Stimulated activated CD4-positive, alpha-beta T cell treated with anti-CD3 and anti-CD28 coated beads, TNF-alpha, amount 100 ng/mL, for 4 hours (primary cell): ENCODE measurements at places on chromosomes 4 and X.

DNA sequence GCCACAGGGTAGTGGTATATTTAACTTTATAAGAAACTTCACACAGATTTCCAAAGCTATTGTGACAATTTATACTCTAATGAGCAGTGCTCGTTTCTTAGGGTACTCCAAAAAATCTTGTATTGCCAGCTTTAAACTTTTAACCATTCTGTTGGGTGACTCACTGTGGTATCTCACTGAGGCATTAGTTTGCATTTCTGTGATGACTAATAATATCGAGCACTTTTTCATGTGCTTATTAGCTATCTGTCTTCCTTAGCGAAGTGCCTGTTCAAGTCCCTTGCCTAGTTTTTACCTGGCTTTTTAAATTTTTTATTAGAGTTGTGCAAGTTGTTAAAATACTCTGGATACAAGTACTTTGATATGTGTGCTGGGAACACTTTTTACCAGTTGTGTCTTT, 5.5 kb downstream of the PNMA3 start:
- DNase-seq = no peak

DNA sequence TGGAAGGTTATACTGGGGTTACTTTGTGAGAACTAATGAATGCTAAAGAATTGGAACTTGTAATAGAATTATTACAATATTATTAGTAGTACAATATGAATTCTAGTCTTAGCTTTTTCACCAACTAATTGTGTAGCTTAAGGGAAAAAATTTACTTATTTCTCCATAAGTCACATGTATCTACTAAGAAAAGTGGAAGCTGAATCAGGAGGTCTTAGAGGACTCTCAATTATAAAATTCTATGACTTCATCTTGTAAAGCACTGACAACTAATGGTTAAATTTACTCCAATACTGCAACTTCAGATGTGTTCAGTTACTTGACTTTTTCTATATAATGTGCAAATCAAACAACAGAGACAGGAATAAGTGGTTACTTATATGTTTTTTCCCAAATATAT, 899 bp upstream of the TMPRSS11D start:
- no peak for DNase-seq

GRCh38 chr4:1510931-1511330, 104.7 kb upstream of the NKX1-1 start:
- DNase-seq = no peak

DNA sequence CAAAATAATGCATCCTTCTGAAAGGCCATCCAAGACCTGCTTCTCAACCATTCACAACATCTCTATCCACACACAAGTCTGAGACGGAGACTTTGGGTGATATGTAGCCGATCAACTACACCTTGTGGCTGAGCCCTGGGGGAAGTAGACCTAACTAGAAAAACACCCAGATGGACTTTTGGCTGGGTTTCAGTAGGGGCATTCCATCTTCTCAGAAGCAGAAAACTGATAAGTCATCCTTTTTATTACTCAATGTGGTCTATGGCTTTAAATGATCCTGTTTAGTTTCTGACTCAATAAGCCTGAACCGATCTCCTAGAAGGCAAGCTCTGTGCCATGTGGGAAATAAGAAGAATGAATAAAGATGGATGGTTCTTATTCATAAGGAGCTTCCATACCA, 82.5 kb upstream of the AFF2 start:
- no peak for DNase-seq

DNA sequence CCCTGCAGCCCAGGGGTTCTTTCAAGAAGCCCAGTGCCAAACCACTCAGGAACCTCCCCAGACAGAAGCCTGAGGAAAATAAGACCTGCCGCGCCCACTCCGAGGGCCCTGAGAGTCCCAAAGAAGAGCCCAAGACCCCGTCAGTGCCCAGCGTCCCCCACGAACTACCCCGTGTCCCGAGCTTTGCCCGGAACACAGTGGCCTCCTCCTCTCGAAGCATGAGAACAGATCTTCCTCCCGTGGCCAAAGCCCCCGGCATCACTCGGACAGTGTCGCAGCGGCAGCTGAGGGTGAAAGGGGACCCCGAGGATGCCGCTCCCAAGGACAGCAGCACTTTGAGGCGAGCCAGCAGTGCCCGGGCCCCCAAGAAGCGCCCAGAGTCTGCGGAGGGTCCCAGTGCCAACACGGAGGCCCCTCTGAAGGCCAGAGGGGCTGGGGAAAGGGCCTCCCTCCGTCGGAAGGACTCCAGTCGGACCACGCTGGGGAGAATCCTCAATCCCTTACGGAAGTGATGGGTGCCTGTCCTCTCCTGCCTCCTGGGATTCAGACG, 40.2 kb downstream of the FHDC1 start:
- no peak for DNase-seq

GRCh38 chrX:81367291-81367690, 165.4 kb downstream of the SH3BGRL start:
- DNase-seq = no peak

DNA sequence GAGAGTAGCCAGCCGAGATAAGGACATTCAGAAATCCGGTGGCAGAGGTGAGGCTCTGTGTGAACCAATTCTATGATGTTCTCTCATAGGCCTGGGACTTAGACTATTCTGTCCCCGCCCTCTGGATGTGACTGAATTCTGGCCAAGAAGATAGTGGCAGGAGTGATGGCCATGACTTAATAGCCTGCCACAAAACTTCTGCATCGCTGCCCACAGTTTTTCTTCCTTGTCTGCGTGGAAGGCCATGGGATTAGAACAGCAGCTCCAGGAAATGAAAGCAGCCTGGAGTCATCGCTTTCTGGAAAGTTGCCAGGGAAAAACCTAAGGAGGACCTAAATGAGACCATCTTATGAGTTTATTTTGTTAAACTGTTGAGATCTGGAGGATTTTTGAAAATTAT, 134.7 kb downstream of the F11 start:
- no peak for DNase-seq

GRCh38 chr4:10639664-10640063, 44.9 kb downstream of the CLNK start:
- DNase-seq = no peak

DNA sequence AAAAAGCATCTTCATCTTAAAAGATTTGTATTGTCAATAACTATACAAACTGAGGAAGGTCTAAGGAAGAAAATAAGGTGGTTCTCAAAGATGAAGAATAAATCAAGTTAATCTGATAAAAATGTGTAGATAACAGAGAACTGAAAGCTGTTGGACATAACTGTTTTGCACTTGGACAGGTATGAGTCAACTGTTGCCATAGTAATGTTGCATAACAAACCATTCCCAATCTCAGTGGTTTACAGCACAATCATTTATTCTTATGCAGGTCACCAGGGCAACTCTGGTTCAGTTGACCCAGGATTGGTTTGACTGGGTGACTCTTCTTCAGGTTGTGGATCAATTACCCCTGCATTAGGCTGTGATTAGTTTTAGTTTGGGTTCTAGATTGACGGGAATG, 2197.7 kb downstream of the ARAP2 start:
- DNase-seq = no peak

DNA sequence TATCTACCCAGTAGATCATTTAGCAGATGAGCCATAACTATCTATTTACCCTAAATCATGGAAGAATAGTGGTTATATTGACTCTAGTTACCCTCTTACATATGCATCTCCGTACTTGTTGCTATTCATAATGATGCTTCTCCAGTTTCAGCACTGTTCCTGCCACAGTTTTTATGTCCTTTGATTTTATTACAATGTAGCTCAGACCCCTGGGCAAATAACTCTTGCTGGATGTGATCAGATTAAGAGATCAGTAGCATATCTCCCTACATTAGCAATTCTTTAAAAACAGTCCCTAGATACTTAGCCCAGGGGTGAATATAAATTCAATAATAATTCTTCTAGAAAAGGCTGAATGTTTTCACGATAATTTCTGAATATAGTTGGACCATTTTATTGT, 696.5 kb downstream of the ADGRL3 start:
- DNase-seq = no peak

- DNase-seq = no peak
Measured at GRCh38 chr4:68367835-68368234, 17.9 kb upstream of the YTHDC1 start.

GRCh38 chrX:44708470-44708869, 135.4 kb upstream of the DUSP21 start:
- DNase-seq = no peak

- DNase-seq = no peak
Measured at GRCh38 chr4:134045411-134045810, 156.2 kb downstream of the PABPC4L start.

- no peak for DNase-seq
Measured at GRCh38 chrX:115958687-115959359, 211.7 kb upstream of the AGTR2 start.

DNA sequence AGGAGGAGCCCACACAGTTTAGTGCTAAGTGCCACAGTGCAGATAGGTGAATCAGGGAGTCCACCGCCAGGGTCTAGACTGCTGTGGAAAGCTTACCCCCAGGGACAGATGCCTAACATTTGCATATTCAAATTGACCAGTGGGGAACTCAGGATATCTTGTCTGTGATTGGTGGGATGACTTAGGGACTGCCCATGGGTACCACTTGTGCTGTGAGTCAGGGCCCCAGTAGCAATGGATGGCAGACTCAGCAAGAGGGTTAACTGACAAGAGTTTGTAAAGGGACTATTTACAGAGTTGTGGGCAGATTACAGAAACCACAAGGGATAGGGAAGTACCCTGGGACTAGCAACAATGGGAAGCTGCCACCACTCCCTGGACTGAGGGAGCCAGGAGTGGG, 282.1 kb downstream of the BCOR start:
- no peak for DNase-seq

DNA sequence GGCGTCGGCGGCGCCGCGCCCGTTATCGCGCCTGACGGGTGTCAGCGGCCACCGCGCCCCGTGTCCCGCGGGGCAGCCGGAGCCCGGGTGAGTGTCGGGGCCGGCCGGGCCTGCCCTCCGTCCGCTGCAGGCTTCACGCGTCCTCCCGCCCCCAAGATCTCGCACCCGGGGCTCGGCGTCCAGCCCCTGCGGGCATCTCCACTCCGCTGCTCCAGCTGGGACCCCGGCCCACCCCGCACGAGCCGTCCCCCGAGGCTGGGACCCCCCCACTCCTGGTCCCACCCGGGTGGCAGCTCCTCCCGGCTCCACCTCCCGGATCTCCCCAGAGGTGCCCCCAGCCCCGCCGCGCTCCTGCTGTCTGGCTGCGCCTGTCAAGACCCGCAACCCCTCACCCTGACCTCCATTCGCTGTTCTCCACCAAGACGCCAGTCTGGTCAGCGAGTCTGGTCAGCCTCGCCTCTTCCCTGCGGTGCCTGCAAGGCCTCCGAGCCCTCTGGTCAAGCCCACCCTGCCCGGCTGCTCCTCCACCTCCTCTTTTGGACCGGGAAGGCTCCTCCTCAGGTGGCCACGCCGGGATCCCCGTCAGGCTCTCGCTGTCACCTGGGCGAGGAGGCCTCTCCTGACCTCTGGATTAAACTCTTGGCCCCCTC, 66.0 kb upstream of the NKX1-1 start:
- no peak for DNase-seq

- no peak for DNase-seq
Measured at GRCh38 chr4:152081024-152081423, 320.2 kb upstream of the GATB start.

GRCh38 chrX:87571964-87572363, 54.4 kb downstream of the KLHL4 start:
- no peak for DNase-seq

GRCh38 chrX:70016513-70016912, 33.2 kb downstream of the AWAT2 start:
- DNase-seq = no peak

DNA sequence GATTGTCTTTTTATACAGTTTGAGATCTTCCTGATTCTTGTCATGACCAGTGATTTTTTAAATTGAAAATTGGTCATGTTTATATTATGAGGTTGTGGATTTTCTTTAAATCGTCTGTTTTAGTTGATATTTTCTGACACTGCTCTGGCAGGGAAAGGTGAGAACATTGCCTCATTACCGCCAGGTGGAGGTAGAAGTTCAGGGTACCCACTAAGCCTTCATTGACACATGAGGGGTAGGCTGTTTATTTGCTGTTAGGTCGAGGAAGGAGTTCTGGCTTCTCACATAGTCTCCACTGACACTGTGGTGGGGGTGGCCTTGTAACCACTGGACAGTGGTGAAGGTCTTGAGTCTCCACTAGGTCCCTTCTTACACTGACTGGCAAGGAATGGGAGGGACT, 117.6 kb upstream of the GPR101 start:
- no peak for DNase-seq

DNA sequence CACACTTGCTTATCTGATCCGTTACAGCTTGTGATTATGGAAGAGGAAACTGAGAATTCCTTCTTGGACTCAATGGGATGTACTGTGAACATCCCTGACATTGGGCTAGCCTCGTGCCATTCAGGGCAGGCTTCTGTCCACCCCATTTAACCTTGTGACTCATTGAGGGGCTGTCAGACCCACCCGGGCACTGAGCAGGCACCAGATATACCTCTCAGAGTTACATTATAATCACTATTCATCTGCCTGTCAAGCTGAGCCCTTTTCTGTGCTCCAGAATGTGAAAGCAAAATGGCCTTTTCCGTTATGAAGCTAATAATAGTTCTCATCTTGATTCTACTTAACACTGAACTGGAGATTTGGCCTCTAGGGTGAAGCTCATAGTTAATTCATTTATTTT, 170.6 kb upstream of the SCML1 start:
- no peak for DNase-seq

GRCh38 chrX:152024710-152025109, 50.2 kb upstream of the GABRE start:
- no peak for DNase-seq

- no peak for DNase-seq
Measured at GRCh38 chr4:41215155-41215554, 813 bp upstream of the APBB2 start.

DNA sequence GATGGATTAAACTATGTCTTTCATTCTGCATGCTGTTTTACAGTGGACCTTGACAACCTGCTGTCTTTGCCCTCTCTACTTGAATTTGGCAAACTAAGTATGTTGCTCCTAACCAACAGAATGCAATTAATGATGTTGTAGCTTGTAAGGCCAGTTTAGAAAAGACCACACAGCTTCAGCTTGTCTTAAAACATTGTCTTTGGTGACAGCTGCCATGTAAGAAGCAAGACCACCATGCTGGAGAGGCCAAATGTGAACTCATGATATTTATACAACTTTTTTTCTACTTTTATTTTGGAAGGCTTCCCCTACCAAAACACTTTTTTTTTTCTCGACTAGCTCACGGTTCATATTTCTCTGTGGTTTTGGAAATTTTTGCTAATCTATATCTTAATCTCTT, 278.0 kb upstream of the GNPDA2 start:
- no peak for DNase-seq

GRCh38 chr4:88219099-88219498, 60.7 kb upstream of the ABCG2 start:
- DNase-seq = no peak

DNA sequence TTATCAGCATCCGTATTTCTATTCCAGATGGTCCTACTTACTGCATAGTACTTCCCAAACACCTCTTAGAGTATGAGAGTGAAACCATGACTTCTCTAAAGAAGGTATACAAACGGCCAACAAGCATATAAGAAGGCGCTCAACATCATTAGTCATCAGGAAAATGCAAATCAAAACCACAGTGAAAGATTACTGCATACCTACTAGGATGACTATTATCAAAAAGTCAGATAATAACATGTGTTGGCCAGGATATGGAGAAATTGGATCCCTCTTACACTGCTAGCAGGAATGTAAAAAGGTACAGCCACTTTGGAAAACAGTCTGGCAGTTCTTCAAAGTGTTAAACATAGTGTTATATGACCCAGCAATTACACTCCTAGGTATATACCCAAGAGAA, 215.3 kb upstream of the CXorf66 start:
- no peak for DNase-seq

- DNase-seq = no peak
Measured at GRCh38 chrX:47579537-47579936, 2.7 kb upstream of the TIMP1 start.
